ENCODE measurements at places on chromosomes 1 and 21.

DNA sequence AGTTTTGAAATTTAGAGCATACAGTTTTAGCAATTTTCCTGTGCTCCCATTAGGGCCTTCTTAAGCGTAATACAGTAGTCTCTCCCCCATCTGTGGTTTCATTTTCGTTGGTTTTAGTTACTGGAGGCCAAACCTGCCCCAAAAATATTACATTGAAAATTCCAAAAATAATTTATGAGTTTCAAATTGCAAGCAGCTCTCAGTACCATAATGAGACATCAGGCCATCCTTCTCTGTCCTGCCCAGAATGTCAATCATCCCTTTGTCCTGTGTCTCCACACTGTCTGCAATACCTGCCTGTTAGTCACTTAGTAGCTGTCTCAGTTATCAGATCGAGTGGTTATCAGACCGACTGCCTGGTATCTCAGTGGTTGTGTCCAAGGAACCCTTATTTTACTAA lies 45.4 kb downstream of the ADSS2 start:
- DNase-seq: no peak

DNA sequence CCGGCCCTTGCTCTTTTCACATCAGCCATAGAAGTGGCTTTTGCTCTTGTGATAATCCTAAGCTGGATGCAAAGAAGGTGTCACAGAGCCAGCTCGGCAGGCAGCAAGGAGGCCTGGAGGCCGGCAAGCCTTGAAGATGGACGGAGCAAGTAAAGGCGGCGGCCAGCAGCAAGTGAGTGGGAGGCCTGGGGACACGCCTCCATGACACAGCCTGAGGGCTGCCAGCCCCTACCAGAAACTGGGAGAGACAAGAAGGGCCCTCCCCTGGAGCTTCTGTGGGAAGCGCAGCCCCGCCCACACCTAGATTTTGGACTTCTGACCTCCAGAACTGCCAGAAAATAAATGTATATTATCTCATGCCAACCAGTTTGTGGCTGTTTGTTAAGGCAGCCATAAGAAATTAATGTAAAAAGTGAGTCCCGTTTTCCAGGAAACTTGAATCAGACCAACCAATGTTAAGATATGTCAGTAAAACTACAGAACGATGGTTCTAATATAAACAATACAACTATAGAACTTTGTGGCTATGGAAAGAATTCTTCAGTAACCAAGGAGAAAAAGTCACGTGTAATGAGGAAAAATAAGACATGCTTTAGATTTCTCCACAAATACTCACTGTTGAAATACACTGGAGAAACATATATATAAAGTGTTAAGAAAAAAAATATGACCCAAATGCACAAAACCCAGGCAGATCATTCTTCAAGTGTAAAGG lies 49.9 kb downstream of the BACE2 start:
- no peak for DNase-seq

GRCh38 chr21:37940691-37941090 lies 24.4 kb upstream of the KCNJ6 start:
- no peak for DNase-seq

- DNase-seq: no peak
Observed at GRCh38 chr1:209059376-209059775, 524.1 kb upstream of the CAMK1G start.

DNA sequence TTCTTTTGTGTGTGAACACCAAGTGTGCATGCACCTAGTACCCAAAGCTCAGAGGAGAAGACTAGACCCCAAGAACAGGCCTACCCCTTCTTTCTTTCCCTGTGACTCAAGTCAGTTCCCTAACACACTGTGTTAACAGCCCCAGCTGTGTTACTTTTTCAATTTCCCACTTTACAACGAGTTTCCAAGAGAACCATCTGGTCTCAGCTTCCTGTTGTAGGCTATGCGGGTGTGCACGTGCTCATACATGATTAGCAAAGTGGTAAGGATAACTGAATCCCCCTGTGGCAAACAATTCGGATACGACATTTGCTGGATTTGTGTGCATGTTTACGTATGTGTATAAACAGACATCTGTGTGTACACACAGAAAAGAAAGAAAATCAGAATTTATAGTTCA lies 17.9 kb downstream of the IFNAR2 start:
- no peak for DNase-seq

- no peak for DNase-seq
Observed at GRCh38 chr1:73604739-73605138, 593.2 kb downstream of the LRRIQ3 start.
